ENCODE measurements at places on chromosomes 12 and 14. TPM values are rescaled to one million over a fixed set of nuclear protein-coding genes. Genes with fewer than 3 reads are reported as not detected.

- DNase-seq: no peak
These were observed 10.6 kb upstream of the TBPL2 start for GRCh38 chr14:55450987-55451386.

GRCh38 chr12:90090929-90091651 is 382.5 kb upstream of the ATP2B1 start:
- peak; percentile 56 for DNase-seq

DNA sequence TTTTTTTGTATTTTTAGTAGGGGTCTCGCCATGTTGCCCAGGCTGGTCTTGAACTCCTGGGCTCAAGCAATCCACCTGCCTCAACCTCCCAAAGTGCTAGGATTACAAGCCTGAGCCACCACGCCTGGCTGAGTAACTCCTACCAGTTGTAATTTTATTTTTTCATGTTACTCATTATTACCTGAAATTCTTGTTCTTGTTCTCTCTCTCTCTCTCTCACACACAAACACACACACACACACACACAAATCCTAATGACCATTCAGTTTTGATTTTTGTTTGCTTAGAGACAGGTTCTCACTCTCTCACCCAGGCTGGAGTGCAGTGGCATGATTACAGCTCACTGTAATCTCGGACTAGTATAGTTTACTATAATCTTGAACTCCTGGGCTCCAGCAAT is 30.2 kb downstream of the DNAL1 start:
- DNase-seq: no peak

- DNase-seq: peak; percentile 29
These were observed 1.9 kb downstream of the DUSP16 start for GRCh38 chr12:12560587-12561370.

- no peak for DNase-seq
These were observed 401.0 kb downstream of the TMEM121 start for GRCh38 chr14:105927096-105928060.

DNA sequence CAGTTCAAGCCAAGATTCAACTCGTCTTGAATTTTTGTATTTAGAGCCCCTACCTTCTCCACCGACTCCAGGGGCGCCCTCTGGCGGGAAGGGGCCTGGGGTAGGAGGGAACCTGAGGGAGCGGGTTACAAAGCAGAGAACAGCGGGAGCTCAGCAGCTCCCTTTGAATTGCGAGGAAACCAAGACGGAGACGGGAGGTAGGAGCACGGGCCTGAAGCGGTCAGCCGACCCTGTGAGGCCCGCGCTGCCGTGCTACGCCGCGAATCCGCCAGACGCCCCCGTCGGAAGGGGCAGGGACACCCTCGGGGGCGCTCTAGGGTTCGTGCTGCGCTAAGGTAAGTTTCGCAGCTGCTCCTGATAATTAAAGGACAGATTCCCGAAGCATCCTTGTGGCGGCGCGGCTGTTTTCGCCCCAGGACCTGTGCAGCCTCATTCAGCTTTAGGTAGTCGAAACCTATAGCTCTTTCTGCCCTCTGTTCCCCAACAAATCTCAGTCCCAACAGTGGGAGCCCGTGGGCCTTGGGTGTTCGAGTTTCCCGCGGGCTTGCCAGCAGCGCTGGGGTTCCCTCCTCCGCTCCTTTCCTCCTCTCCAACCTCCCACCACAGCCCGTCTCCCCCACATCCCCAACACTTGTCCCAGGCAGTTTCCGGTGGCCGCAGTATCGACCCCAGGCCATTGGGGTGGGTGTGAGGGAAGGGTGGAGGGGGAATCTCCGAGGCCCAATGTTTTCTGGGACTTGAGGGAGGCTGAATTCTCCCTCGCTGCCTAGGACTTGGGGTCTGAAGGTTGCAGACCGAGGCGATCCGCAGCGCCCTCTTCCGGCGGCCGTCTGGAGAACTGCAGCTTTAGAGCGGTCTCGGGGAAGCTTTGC is 5.1 kb upstream of the NKX2-1 start:
- no peak for DNase-seq

- peak; percentile 33 for DNase-seq
These were observed 1.1 kb downstream of the CCDC91 start for GRCh38 chr12:28191051-28192048.

DNA sequence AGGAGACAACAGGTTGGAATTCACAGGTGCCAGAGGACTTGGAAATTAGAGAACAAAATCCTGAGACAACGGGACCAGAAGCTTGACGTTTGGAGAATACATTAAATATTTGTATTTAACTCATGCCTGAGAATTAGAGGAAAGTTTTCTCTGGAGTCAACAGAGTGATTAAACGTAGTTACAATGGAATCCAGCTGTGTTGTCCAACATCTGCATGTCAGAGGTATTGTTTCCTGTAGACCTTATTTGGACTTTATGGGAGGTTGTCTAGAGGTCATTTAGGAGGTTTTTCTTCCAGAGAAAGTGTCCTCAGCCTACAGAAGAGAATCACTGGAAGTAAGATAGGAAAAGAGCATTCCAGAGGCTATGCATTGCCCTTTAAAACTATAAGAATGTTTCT is 45.1 kb upstream of the RERGL start:
- DNase-seq: no peak

GRCh38 chr12:52390739-52391617 is 5.5 kb upstream of the KRT84 start:
- no peak for DNase-seq

GRCh38 chr14:103391048-103391447 is 5.8 kb downstream of the MARK3 start:
- DNase-seq: no peak

DNA sequence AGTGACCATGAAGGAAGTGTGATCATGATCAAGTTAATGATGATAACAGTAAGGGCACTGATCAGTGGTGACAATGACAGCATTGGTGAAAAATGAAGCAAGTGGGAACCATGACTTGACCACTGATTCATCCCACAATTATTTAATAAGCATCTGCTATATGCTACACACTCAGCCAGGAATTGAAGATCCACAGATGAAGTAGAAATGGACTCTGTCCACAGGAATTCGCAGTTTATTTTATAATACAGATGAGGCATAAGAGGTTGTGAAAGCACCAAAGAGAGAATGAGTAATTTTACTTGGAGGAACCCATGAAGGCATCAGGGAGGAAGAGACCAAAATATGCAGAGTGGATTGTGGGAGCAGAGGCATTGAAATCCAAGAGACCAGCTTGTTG is 33.8 kb upstream of the SMUG1 start:
- DNase-seq: no peak

DNA sequence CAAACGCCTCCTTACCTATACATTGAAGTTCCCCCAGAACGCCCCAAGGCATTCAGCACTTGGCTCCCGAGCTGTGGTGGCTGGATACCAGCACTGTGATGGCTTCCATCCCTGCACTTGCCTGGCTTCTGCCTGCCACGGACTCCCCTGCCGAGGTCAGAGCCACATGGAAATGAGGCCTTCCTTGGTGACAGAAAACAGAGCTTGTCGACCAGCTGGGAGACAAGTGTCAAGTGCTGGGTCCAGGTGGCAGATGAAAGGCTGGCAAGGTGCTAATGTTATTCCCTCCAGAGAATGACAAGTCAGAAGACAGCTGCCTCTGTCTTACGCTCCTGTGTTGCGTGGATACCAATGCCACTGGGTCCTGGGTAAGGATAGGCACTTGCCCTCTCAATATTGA is 26.2 kb upstream of the GNG2 start:
- DNase-seq: no peak

GRCh38 chr14:59221568-59221967 is 33.1 kb downstream of the DAAM1 start:
- DNase-seq: no peak

Gene SAMD15
- 0.52 TPM for total RNA-seq

Gene KHNYN
- 24.8 TPM for total RNA-seq

Gene C12orf76
- total RNA-seq: 6.0 TPM

Gene PCED1B
- 1.9 TPM for total RNA-seq

Gene PLBD1
- 30.9 TPM for total RNA-seq

Gene KCNJ8
- 21.7 TPM for total RNA-seq

Gene HOXC12
- total RNA-seq: not detected

Gene MYO1H
- 2.0 TPM for total RNA-seq

Gene DNAJC22
- total RNA-seq: 0.47 TPM

Gene DAO
- total RNA-seq: not detected

All from left cardiac atrium (tissue), 4 donors.